ENCODE measurements at places on chromosomes 5 and 9.

- peak; percentile 45 for DNase-seq
Observed at GRCh38 chr5:72347801-72348308, 27.7 kb downstream of the PTCD2 start.

DNA sequence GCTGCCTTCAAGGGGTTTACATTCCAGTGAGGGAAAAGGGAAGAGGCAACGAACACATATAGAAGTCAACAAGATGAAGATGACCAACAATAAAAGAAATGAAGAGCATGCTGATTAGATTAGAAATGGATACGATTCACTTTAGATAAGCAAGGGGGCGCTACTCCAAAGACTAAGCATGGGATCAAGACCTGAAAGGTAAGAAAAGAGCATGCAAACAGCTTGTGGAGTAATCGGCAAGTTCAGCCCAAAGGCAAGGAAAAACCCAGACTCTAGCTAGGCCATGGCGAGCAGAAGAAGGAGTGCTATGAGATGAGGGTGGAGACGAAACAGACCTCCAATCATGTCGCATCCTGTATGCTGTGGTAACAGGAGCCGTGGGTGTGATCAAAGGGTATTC, 124.4 kb downstream of the FANCC start:
- no peak for DNase-seq

GRCh38 chr9:36036780-36037548, at the start of gene RECK:
Gene RECK (plus strand): TSS chr9:36036913. CDS start chr9:36036999, 86 bp downstream.
- peak; percentile 100 for DNase-seq

- DNase-seq: no peak
Observed at GRCh38 chr9:73871636-73872035, 625.5 kb upstream of the RORB start.

DNA sequence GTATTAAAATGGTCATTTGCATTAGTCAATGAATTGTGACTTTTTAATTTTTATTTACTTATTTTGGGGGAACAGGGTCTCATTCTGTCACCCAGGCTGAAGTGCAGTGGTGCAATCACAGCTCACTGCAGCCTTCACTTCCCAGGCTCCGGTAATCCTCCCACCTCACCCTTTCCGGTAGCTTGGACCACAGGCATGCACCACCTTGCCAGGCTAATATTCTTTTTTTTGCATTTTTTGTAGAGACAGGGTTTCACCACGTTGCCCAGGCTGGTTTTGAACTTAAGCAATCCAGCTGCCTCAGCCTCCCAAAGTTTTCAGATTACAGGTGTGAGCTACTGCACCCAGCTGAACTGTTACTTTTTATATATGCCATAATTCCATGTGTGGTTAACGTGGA, 143.4 kb downstream of the FBXL17 start:
- DNase-seq: no peak

DNA sequence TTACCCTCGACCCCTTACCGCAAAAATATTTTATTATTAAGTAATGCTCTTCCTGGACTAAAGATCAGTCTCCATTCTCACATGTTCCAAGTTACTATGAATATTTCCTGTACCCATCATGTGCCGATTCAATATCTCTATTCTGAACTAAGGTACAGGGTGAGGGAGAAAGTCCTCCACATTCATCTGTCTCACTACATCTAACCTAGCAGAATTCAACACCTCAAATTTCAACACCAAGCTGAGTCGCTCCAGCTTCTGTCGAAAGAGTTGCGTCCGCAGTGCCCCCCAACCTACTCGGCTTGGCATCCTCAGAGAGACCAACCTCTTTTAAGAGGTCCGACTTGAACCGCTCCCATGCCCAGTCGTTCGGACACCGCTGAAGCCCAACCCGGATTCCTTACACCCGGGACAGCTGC, 1.0 kb downstream of the CERT1 start:
- DNase-seq: no peak

- no peak for DNase-seq
Observed at GRCh38 chr9:27131731-27132130, 22.7 kb downstream of the TEK start.

GRCh38 chr9:15115041-15115440, 192.0 kb downstream of the TTC39B start:
- DNase-seq: no peak

DNA sequence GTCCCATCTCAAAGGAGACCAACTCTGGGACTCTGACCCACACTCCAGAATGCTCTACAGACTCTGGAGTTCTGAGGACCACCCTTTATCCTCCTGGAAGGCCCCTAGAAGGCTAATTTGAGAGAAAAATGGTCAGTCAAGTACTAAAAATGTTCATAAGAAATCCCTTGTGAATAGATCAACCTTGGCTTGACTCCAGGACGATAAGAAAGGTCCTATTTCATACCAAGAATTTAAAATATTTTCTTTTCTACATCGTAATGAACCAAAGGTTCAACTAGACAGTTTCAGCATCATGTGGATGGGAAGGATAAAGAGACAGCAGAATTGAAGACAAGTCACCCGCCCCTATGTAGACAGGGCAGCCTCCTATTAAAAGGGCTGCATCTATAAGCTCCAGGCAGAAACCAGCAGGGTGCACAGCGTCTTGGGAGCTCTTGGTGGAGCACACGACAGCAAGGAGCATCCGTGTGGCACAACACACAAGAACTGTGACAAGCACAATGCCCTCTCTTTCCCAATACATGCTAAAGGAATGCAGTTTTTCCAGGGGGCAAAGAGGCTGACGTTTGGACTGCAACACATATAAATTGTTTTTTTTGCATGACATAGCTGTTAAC, 38.3 kb downstream of the RASEF start:
- DNase-seq: no peak

GRCh38 chr5:33340195-33340594, 100.6 kb upstream of the TARS1 start:
- DNase-seq: no peak

- DNase-seq: no peak
Observed at GRCh38 chr5:151083081-151083676, 2.3 kb upstream of the TNIP1 start.

DNA sequence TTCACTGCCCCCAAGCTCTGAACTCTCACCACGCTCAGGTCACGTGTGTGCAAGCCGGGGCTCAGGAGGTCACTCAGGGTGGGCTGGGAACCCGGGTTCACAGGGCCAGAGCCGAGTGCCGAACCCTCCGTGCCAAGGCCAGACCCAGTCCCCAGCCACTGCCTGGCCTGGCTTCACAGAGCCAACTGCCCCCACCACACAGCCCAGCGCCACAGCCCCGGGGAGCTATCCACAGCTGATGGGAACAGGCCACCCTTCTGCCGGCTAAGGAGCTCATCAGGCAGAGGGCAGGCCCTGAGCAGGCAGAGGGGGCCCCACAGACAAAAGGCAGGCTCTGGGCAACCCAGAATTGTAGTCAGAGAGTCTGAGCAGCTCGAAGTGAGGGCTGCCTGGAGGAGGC, 117.0 kb downstream of the VAV2 start:
- DNase-seq: no peak

- DNase-seq: no peak
Observed at GRCh38 chr9:94882966-94883641, 156.6 kb downstream of the AOPEP start.

DNA sequence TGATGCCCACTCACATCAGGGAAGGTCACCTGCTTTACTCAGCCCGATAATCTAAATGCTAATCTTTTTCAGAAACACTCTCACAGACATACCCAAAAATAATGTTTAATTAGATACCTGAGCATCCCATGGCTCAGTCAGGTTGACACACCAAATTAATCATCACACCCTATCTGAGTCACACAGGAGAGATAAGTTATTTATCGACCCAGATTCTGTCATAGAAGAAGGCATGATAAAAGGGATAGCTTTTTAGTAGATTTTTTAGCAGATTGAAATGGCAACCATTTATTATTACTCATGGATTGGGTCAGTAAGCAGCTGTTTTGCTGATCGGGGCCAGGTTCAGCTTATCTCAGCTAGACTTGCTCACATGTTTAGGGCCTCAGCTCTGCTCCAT, 97.8 kb upstream of the TYRP1 start:
- DNase-seq: no peak

DNA sequence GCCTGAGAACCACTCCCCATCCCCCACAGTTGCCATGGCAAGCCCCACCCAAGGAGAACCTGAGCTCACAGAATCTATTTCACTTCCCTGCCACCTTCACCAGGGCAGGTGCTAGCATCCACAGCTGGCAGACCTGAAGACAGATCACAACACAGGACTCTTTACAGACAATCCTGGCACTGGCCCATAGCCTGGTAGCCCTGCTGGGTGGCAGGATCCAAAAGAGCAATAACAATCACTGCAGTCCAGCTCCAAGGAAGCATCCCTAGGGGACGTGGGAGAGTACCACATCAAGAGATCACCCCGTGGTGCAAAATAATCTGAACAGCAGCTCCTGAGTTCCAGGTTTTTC, 463.2 kb upstream of the PIK3R1 start:
- DNase-seq: no peak

GRCh38 chr9:110028271-110028670, 179.7 kb downstream of the C9orf152 start:
- no peak for DNase-seq

- no peak for DNase-seq
Observed at GRCh38 chr9:93864032-93864431, 91.1 kb downstream of the BARX1 start.

DNA sequence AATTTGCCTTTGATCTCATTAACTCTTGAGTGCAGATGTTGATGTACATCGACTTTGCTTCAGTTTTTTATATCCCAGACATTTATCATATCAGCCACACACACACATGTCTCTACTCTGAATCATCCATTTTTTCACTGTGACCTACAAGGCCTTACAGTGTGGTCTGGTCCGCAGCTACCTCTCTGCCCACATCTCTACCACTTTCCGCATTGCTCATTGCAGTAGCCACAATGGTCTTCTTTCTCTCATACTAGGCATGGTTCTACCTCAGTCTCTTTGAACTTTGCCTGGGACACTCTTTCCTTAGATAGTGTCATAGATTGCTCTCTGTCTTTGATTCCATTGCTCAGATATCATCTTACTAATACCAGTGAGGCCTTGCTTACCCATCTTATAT, 87.9 kb upstream of the FSD1L start:
- no peak for DNase-seq

- DNase-seq: no peak
Observed at GRCh38 chr5:58804291-58804690, 221.4 kb downstream of the RAB3C start.

GRCh38 chr5:131245948-131246347, 17.9 kb upstream of the CDC42SE2 start:
- no peak for DNase-seq

DNA sequence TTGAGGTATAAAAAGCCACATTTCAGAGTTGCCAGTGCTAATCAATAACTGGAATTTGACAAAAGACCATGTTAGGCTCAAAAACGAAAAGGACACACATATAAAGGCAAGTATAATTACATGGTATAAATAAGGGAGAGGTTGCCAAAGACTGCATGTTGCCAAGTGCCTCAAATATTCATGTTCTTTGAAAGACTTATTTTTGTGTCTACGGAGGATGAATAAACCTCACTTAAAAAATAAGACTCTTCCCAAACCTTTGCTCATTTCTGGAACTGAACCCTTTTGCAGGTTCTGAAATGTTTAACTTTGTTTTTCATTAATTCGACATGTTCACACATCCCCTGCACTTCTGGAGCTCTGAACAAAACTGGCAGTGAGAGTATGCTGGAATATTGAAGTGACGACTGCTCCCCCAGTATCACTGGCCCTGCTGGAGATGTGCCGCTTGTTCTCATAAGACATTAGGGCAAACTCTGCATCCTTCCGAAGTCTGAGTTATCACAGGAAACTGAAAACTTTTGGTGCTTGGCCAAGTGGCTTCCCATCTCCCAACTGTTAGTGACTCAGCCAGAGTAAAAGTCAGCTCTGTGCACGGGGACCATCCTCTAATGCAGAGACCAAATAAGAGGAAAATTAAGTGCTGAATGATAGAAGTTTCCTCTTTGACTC, 336.8 kb downstream of the GLIS3 start:
- DNase-seq: peak; percentile 34

DNA sequence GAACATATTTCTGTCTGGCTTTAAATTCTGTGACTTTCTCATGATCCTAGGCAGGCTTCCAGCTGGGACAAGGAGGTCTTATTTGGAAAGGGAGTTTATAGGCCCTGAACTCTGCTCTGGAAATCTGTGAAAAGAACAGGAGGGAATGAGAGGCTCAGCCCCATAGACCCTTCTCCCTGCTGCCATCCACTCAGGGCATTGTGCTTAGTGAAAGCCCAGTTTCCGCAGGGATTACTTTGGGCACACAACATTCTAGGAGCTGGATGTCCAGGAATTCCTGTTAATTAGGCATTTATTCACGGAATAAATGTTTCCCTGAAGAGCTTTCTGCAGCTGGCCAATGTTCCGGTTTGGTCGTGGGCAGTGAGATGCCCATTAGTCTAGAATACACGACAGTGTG, 32.7 kb upstream of the COL15A1 start:
- DNase-seq: no peak

DNA sequence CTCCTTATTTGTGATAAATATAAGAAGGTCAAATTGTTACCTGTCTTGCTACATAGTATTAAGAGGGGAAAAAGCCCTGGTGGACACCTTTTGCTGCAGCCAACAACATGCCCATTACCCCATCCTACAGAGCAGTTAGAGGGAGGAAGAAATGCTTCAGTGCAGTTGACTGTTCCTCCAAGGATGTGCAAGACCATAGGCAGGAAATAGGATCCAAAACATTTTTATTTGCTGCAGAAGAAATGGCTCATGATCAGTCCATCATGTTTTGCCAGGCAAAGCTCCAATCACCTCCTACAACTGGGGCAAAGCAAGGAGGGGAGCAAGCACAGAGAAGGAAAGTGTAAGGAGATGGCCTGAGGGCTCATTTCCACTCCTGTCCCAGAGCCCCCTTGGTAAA, 399.1 kb upstream of the PIK3R1 start:
- no peak for DNase-seq

GRCh38 chr9:121059998-121060636, 10.0 kb upstream of the C5 start:
- no peak for DNase-seq

DNA sequence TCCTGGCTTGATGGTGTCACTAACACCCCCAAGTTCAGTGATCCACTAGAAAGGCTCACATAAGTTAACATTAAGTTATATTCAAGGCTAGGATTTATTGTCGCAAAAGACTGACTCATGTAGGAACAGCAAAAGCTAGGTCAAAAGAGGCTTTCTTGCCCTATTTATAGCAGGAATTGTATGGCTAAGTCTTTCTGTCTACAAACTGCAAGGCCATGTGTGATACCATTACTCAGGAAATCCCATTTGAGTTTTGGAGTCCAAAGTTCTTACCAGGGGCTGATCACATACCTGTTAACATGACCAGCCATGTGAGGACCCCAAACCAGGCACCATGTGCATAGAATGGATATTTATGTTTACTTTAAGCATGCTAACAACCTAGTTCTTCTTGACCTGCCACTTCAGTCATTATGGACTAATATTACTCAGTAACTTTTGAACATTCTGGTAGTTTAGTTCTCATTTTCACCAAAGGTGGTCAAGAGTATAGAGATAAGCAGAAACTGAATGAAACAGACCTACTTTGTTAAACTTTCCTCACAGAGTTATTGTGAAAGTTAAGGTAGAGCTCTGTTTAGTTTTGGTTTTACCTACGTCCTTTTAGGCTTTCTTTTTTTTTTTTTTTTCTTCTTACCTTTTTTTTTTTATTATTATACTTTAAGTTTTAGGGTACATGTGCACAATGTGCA, 281.1 kb downstream of the FER start:
- DNase-seq: no peak

GRCh38 chr5:176353533-176353932, 8.0 kb downstream of the KIAA1191 start:
- no peak for DNase-seq
